ENCODE measurements at places on chromosomes 6 and 20.

DNA sequence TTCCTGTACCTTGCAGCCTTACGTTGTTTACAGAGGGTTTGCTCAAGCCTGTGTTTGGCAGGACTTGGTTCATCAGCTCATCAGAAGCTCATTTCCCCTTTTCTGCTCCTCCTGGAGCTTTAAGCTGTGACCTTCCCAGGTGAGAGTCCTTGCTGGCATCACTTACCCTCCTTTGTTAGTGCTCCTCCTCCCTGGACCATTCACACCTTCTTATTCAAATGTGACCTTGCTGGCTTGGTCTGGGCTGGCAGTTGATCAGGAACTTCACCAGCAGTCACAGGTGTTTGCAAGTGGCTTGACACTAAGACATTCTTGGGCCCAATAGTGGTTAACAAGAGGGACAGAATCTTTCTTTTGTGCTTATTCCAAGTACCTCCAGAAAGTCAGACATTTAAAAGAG, 148.8 kb downstream of the C6orf58 start:
- no peak for DNase-seq

DNA sequence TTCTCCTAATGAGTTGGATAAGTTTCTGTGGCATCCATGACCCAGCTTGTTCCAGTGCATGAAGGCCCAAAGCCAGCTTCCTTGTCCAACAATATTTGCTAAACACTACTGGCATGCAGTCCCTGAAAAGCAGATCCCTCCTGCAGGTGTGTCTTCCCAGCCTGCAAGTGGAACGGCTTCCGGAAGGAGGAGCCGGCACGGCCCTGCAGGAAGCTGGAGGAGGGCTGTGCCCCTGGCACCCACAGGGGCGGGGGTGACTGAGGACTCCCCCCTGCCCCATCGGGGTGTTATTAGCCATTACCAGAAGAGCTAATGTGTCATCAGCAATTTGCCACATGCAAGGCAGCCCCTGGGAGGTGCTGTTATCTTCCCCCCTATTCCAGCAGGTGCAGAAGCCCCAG, 27.4 kb downstream of the NPEPL1 start:
- no peak for DNase-seq

DNA sequence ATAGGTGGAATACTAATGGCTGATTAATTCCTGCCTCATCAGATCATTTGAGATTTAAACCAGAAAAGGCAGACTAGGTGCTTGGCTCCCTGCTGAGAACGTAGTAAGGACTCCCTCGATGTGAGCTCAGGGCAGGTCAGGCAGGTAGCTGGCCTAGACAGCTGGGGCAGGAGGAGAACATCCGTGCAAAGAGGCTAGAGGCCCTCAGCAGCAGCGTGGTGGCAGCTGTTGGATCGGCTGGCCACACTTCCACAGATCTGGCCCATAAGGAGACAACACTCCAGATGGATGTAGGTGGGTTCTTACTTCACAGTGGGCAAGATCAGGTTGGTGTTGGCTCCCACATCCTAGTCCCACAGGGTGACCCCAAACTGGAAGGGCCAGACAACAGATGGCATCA, 38.5 kb downstream of the EYA2 start:
- DNase-seq = no peak

- DNase-seq = no peak
Observed at GRCh38 chr20:8094415-8094818, 37.6 kb upstream of the PLCB1 start.

DNA sequence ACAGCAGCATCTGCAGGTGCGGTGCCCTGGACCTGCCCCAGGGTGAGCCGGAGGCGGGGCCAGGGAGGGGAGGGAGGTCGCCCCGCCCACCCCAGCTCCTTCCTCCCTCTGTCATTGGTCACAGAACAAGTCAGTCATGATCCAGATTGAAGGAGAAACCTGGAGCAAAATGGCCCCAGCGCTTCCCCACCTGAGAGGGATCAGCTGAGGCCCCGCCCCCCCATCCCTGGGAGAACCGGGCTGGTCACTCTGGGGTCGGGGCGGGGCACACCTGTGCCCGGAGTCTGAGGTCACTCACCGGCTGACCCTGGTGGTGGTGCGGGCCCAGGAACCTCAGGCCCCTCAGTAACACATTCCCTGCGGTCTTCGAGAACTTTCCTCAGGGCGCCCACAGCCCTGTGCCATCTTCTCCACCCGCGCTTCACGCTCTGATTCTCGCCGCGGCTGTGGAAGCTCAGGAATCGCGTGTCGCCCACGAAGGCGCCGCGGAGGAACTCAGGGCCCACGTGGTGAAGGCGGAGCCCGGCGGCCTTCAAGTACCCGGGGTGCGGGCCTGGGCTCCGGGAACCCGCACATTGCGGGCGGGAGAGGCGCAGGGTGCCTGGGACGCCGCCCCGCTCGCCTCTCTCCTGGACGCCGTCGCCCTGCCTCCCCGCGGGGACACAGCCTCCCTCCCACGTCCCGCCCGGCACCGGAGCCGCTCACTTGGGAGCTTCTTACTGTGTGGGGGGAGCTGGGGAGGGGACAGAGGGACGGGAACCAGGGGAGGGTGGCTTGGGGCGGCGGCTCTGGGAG, 36.4 kb upstream of the HLA-C start:
- DNase-seq = peak; percentile 38

- no peak for DNase-seq
Observed at GRCh38 chr6:93701526-93701925, 282.2 kb upstream of the EPHA7 start.

DNA sequence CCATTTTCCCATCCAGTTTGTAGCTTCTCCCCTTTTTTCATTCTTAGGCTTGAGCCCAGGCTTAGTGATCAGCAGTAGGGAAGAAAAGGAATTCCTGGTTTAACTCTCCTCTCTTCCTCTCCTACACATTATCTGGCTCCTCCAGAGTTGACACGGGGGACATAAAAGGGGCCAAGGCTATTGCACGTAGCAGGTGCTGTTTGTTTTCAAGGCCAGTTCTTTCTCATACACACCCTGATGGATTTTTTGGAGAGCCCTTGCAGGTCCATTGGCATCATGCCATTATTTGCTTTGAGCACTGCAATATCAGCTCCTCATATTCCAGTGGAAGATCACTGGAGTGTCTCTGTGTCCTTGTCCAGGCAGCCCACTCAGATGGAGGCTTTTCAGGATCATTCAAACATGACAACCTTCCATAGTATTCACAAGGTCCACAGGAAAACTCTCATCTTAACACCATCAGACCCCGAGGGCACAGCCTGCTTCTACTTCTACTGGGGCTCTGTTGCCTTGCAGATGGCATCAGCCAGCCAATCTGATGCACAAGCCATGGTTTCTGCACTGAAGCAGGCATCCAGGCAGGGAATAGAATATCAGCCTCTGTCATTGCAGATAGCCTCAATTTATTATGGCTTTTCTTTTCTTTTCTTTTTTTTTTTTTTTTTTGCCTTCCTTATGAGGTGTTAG, 18.8 kb downstream of the PLCB4 start:
- DNase-seq = no peak

- no peak for DNase-seq
Observed at GRCh38 chr20:47719625-47720024, 65.7 kb downstream of the SULF2 start.

DNA sequence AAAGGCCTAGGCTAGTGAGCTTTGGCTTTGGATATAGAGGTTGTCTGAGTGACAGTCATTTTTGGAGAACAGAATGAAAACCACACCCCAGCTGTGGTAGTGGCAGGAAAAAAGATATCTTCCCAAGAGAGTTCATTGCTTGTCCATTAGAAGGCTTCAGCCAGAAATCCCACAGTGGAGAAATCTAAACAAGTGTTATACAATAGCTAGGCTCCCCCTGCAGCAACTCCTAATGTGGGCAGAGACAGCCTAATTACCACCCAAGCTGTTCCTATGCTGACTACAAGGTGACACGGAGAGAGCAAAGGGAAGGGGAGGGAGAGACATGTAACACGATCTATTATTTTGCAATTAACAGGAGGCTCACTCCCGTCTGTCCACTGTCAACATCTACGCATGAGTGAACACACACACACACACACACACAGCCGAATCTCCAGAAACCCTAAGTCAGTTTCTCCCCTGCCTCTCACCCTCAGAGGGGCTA, 147.5 kb upstream of the TCF21 start:
- no peak for DNase-seq

- no peak for DNase-seq
Observed at GRCh38 chr6:134481966-134482365, 164.1 kb upstream of the SGK1 start.

DNA sequence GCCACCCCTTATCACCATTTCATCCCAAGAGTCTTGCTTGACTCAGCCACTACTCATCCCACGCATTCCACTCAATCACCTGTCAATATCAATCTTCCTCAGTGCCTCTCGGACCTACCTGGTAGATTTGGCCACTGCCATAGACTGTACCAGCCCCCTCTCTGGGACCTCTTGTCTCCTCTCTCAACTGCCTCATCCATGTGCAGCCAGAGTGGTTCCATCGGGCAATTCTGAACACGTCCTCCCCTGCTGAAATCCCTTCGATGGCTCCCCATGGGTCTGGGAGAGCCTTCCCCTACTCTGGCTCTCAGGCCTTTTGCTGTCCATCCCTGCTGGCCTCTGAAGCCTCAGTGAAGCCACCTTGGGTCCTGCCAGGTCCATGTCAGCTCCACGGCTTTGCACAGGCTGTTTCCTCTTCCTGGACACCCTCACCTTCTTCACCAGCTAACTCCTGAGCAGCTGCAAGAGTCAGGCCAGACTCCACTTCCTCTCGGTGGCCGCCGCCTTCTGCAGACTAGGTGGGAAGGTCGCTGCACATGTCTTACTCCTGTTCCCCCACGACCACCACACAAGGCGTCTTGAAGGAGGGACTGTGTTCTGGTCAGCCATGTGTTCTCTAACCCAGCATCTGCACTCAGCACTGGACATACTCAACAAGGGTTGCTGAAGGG, 120.4 kb downstream of the TOX2 start:
- DNase-seq = no peak

DNA sequence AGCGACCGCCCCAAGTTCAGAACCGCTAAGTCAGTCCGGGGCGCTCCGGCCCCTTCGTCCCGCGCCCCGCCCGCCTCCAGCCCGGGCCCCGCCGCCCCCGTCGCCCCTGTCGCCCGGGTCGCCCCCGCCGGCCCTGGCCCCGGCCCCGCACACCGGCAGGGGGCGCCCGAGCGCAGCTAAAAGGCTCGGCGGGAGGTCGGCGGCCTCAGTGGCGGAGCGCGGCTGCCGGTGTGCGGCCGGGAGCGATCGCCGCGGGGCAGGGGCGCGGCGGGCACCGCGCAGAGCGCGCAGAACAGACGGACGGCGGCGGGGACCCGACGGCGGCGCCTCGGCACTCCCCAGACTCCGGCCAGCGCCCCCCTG, at the start of gene FNDC1:
TSS of gene FNDC1 (plus strand) at position 208 of the 363 bp plus-strand sequence. CDS start 197 bp downstream, outside the sequence.
- no peak for DNase-seq

GRCh38 chr6:90428514-90428913, 131.9 kb upstream of the BACH2 start:
- no peak for DNase-seq

DNA sequence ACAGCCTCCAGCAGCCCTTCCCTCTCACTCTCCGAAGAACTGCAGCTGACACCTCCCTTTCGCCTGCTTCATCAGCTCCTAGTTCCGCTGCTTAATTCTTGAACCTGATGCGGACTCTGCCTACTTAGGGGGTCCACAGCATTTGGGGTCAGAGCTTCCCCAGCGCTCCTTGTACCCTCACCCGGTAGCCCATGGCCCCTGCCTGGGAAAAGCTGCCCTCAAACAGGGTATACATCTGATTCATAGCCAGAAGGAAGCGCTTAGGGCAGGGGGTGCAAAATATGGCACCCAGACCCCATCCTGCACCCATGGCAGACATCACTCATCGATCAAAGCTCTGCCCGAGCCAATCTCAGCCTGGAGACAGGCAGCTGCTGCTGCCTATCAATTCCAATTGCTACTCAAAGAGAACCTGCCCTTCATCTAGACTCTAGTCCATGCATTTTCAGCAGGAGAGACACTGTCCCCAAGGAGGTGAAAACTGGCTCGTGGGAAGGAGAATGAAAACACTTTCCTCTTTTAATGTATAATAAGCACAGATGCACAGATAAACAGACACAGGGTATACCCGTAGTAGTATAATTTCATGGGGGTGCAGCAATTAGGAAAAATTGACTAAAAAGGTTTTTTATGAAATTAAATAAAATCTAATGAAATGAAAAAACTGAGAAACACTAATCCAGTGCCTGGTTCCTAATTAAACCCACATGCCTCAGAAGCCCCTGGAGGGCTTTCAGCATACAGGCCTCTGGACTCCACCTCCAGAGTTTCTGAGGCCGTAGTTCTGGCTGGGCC, 194.8 kb downstream of the PREX1 start:
- DNase-seq = no peak

- no peak for DNase-seq
Observed at GRCh38 chr6:4327841-4328240, 192.5 kb upstream of the ECI2 start.

- no peak for DNase-seq
Observed at GRCh38 chr20:1338096-1338495, 9.2 kb upstream of the SDCBP2 start.

Data from stimulated activated CD8-positive, alpha-beta memory T cell treated with anti-CD3 and anti-CD28 coated beads, Interleukin-15, amount 100 ng/mL, for 4 hours (primary cell).